ENCODE measurements at places on chromosomes 16 and 17. TPM values are rescaled to one million over a fixed set of nuclear protein-coding genes. Genes with fewer than 3 reads are reported as not detected.

The SHISA9 gene
- total RNA-seq = 4.8 TPM

The PIRT gene
- total RNA-seq = not detected

The LGALS9 gene
- 12.8 TPM for total RNA-seq

The PTGES3L gene
- total RNA-seq = 5.8 TPM

The PRDM7 gene
- 0.18 TPM for total RNA-seq

The ACSM2A gene
- 57.6 TPM for total RNA-seq

The TNFSF13 gene
- total RNA-seq = 10.2 TPM

The TP53TG3C gene
- not detected for total RNA-seq

The ZNF764 gene
- total RNA-seq = 14.5 TPM

The KRTAP9-2 gene
- total RNA-seq = not detected

The TBC1D3H gene
- not detected for total RNA-seq

The OTOP3 gene
- not detected for total RNA-seq

The CLEC18B gene
- total RNA-seq = 64.8 TPM

The SCARF1 gene
- total RNA-seq = 19.0 TPM

The PAQR4 gene
- 5.2 TPM for total RNA-seq

The MAP2K4 gene
- total RNA-seq = 45.3 TPM

Data from metanephros (tissue), 2 donors.